ENCODE measurements at places on chromosomes 16 and 17. TPM values are rescaled to one million over a fixed set of nuclear protein-coding genes. Genes with fewer than 3 reads are reported as not detected.

Gene SNTB2
- total RNA-seq: 5.4 TPM

Gene COL1A1
- total RNA-seq: 8.3 TPM

Gene GPR142
- total RNA-seq: not detected

Gene KRTAP4-3
- not detected for total RNA-seq

Gene TAT
- not detected for total RNA-seq

Gene HOXB2
- not detected for total RNA-seq

Gene TLCD3B
- total RNA-seq: 0.30 TPM

Gene PPL
- 2.4 TPM for total RNA-seq

Gene PARD6A
- 1.4 TPM for total RNA-seq

Gene SYT17
- total RNA-seq: 13.3 TPM

Data from A549 treated with CpdA at 1 μM for 4 hours (cell line).